ENCODE measurements at places on chromosomes 6 and 20.
A peak's percentile ranks its signal among the peaks of the same experiment; 100 is the strongest.

DNA sequence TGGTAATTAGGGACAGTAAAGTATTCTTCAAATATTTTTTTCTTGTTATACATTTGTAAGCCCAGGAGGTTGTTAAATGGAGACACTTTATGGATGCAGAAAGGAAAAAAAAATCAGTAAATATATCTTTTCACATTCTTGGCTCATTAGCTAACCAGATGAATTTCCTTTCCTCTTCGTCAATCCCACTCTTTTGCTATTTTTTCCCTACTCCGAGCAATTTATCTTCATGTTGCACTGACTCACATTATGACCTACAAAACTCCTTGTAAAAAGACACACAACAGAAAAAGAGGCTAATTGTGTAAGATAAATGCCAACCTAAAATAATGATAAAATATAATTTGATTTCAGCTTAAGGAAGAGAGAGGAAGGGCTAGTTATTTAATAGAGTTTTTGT, 472.9 kb upstream of the ZNF337 start:
- DNase-seq: no peak

DNA sequence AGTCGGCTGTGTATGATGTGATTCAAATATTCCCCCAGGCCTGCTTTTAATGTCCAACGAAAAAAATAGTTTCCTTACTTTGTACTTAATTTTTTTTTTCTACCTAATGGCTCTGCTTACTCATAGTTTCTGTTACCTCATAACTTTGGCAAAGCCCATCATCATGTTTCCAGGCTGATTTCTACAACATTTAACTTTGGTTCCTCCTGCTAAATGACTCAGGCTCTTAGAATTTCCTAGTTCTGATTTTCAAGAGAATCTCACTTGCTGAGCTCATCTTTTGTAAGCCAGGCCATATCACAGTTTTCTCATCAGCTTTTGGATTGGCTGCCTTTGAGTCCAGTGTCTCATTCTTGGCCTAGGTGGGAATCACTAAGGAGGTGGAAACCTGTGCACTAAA, 323.1 kb downstream of the HDGFL1 start:
- no peak for DNase-seq

GRCh38 chr6:4543596-4543995, 232.6 kb upstream of the CDYL start:
- no peak for DNase-seq

DNA sequence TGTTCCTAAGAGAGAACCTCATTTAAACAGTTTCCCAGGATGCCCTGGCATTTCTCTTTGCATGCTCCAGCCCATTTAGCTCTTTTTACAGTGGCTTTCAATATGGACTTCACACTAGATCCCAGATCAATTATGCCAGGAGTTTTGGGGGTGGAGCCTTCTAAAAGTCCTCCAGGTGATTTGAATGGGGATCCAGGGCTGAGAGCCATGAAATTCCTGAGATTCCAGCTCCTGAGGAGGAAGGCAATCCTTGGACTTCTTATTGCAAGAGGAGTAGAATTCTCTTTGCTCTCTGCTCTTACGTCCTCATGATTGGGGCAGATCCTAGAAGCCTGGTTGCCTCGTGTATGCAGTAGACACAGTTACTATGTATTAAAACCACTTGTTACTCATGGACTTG, 184.2 kb downstream of the DHX35 start:
- DNase-seq: no peak

DNA sequence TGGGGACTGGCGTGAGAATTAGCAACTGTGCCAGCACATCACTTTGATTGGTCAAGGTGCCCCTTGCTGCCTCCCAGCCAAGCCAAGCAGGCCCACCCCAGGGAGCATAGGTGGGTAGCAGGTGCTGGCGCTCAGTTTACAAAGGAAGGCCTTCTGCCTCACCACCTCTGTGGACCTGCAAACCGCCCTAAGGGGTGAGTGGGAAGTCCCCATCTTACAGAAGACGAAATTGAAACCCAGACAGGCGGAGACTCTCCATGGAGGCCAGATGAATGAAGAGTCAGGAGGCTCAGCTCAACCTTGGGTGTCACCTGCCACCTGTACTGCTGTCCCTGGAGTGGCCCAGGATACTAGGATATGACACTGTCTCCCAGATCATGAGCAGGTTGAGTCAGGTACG, 21.5 kb upstream of the MAS1L start:
- no peak for DNase-seq

DNA sequence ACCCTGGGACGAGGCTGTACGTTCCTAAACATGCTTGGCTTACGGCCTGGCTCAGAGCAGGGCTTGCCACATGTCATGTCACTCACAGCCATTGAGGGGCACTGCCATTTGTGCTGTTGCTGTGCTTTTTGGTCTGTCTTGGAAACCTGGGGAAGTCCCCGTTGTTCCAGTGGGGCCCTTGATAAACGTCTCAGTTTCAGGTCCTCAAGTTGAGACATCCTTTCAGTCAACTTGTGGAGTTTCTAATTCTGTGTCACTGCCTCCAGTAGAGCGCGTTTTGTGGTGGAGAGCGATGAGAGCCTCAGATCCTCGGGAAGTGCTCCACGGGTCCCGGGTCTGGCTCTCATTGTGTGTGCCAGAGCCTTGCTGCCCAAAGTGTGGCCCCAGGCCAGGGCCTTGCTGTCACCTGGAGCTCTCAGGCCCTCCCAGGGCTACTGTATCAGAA, 43.0 kb upstream of the CCR6 start:
- DNase-seq: no peak

DNA sequence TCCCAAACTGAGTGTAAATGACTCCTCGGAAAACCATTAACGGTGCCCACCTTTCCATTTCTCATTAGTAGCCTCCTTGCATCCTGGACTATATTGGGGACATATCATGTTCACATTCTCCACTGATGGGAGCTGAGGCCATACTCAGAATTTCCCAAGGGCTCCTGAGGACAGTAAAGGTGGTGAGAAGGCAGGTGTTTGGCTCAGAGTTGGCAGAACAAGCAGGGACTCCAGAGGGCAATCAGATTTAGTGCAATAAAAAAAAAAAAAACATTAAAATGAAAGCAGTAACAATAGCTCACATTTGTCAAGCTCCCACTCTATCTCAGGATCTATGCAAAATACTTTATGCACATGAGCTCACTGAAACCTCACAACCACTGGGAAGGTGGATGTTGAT, 401.4 kb downstream of the MAFB start:
- peak; percentile 2 for DNase-seq

DNA sequence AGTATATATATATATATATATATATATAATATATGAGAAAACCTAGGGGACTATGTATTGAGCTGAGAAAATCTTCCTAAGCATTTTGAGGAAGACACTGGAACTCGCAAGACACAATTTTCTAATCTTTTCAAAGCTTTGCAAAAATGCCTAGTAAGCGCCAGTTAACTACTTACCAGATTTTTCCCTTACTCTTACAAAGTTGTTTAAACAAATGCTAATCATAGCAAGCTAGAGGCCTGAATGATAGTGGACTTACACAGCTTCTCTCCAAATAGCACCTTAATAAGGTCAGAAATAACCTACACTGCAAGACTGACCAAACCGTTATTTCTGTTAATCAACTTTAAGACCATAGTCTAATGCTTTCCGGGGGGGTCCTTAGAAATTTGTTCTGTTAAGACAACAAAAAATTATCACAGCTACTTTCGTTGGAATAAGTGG, 56.1 kb upstream of the HFE start:
- DNase-seq: peak; percentile 37

GRCh38 chr6:38024908-38025307, 205.4 kb downstream of the ZFAND3 start:
- no peak for DNase-seq

GRCh38 chr6:164753517-164753916, 555.9 kb downstream of the C6orf118 start:
- DNase-seq: no peak

Measured in NCI-H1092 treated with DMSO at 0.1 percent for 48 hours (cell line).